Stimulated activated CD4-positive, alpha-beta T cell treated with anti-CD3 and anti-CD28 coated beads, Interleukin-1b, Interleukin-23, amount 100 ng/mL, for 1 hour (primary cell): ENCODE measurements at places on chromosomes 2 and 18.
A peak's percentile ranks its signal among the peaks of the same experiment; 100 is the strongest.

GRCh38 chr2:171389780-171390179 lies 44.0 kb downstream of the METTL8 start:
- no peak for DNase-seq

DNA sequence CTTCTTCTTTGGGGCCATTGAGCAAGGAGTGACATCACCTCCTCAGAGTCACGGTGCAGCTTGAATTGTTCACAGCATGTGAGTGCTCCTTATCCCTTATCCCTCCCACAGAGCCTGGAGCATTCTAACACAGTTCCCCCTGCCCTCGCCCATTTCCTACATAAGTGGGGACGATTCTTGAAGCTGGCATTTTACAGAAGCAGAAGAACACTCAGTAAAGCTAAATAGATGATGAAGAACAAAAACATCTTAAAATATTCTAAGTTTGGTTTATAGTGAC lies 135.8 kb upstream of the APCDD1 start:
- no peak for DNase-seq

GRCh38 chr18:73947180-73947921 lies 200.3 kb downstream of the FBXO15 start:
- no peak for DNase-seq

- DNase-seq = no peak
These were observed 72.5 kb downstream of the FAM210A start for GRCh38 chr18:13653746-13654433.

GRCh38 chr2:43269074-43269572 lies 42.7 kb upstream of the ZFP36L2 start:
- no peak for DNase-seq

- DNase-seq = no peak
These were observed 50.1 kb upstream of the PIEZO2 start for GRCh38 chr18:11199477-11199876.

- no peak for DNase-seq
These were observed 13.1 kb downstream of the PKDCC start for GRCh38 chr2:42060718-42061619.

GRCh38 chr2:218367415-218368149 lies 10.9 kb downstream of the CATIP start:
- peak; percentile 49 for DNase-seq

DNA sequence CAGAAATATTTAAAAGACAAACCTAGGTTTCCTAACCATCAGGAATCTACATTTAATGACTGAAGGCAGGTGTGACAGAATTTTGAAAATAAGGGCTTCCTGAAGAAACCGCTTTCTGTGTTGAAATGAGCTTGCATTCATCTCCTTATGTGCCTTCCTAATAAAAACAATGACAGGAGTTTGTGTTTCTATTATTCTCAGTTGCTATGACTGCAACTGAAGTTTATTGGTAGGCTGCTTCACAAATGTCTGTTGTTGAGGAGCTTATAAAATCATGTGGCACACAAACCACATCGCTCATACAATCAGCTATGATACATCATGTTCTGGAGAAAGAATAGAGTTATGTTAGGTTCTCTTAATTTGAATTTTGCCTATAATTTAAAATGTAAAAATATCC lies 362.7 kb upstream of the SLC8A1 start:
- DNase-seq = no peak

DNA sequence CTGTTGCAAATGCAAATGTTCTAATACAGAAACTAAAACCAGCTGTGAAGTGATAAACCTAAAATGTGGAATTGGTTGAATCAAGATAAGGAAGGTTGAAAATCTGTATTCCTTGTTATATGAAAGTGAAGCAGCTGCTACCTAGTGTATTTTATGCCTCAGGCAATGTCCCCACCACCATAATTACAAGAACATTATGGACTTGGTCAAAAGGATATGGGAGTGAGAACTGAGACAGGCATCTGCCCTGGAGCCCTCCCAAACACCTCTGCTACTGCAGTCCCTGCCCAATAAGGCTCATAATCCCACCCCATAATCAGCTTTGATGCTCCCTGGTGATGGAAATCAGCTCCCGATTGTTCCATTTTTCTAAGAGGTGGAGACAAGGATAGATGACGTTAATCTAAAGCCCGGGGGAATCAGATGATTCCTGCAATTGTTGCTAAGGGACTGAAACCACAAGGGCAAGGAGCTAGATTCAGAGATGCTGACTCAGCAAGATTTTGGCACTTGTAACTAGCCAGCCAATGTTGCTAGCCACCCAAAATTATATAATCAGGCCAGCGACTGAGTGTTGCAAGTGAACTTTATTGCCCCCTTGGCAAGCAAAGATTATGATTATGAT lies 69.5 kb downstream of the EVA1A start:
- no peak for DNase-seq

DNA sequence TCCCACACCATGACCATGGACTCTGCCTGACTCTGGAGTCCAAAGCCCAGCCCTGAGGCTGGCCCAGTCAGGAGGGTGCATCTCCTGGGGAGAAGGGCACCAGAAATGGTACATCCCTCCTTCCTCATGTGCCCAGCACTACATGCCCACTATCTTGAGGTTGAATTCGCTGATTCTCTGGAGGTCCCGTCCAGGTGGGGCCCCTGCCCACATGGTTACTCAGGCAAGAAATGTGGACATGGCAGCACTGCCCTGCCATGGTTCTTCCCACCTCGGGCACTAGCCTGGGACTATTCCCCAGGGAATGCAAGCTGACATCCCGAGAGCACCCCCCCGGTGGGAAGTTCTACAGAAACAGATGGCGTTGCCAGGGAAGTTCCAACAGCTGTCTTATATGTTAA lies 15.3 kb upstream of the HES6 start:
- no peak for DNase-seq

DNA sequence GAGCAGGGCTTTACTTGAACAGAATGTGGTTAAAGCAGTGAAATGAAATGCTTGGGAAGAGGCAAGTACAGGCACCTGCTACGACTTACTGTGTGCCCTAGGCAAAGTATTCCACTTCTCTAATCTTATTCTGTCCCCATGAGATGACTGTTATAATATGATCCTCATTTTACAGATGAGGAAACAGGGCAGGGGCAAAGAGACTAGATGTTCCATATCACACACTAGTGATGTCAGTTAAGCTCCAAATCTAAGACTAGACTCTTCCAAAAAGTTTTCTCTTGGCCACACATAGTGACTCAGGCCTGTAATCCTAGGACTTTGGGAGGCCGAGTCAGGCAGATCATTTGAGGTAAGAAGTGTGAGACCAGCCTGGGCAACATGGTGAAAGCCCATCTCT lies 235.0 kb downstream of the SETBP1 start:
- no peak for DNase-seq

- no peak for DNase-seq
These were observed 121.2 kb downstream of the TXNL1 start for GRCh38 chr18:56517196-56517595.

DNA sequence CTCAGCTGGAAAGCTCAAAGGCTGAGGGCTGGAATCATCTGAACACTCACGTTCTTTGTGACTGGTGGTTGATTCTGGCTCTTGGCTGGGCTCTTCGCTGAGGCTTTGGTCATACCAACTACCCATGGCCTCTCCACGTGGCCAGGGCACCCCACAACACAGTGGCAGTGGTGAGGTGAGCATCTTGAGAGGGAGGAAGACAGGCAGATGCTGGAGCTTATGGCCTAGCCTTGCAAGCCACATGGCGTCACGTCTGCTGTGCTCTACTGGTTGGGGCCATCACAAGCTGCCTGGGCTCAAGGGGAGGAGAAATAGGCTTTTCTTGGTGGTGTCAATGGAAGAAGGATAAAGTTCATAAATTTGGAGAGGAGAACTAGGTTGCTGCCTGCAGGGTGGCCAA lies 19.6 kb downstream of the LPIN1 start:
- no peak for DNase-seq

GRCh38 chr2:118310681-118311429 lies 222.6 kb downstream of the INSIG2 start:
- no peak for DNase-seq

GRCh38 chr2:182230561-182230960 lies 196.3 kb downstream of the PDE1A start:
- no peak for DNase-seq

GRCh38 chr2:212076456-212076855 lies 462.1 kb downstream of the ERBB4 start:
- no peak for DNase-seq

- DNase-seq = no peak
These were observed 21.0 kb upstream of the GPR75 start for GRCh38 chr2:53880756-53881155.

GRCh38 chr2:183037553-183038340 lies 510 bp downstream of the NCKAP1 start:
- DNase-seq = peak; percentile 4

- no peak for DNase-seq
These were observed 42.4 kb downstream of the MRPL35 start for GRCh38 chr2:86241611-86242010.

DNA sequence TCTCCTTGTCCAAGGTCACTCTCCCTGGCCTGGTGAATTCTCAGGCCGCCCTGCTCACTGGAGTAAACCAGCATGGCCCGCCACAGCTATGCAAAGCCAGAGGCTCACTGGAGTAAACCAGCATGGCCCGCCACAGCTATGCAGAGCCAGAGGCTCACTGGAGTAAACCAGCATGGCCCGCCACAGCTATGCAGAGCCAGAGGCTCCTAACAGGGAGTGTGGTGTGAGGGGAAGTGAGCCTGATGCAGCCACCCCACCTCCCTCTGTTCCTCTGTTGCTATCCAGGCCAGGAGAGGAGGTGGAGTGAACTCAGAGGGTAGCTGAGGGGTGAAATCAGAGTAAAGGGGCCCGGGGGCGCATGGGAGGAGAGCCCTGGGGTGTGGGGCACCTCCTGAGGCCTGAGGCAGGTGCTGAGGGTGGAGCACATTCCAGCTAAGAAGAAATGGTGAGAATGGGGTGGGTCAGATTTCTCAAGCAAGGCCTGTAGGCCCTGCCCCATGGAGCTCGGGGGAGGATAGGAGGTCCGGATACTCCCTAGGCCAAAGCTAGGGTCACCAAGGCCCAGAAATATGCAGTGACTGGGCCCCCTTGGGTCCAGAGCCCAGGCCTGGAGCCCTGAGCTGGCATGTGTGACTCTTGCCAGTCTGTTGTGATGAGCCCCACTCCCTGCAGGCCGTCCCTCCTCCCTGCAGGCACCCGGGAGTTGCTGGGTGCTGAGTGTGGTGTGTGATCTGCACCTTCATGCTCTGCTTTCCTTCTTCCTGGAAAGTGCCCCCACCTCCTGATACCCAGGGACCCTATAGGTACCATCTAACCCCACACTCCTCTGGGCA lies 1.5 kb downstream of the ATP6V1B1 start:
- DNase-seq = no peak

DNA sequence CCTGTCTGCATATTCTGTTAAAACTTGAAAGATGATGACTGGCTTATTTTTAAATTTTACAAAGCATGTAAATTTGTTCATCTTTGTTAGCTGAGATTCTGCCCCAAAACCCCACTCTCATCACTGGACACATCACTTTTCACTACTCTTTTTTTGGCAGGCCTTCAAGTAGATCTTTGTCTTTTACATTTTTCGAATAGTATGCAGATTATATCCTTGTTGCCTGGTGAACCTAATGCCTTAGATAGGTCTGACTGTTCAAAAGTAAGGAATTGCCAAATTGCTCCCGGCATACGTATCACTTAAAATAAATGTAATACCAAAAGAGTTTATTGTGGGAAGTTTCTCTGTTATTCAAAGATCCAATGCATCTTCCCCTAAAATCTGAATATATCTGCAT lies 303.3 kb downstream of the XIRP2 start:
- DNase-seq = no peak

GRCh38 chr2:221267773-221268425 lies 304.2 kb downstream of the EPHA4 start:
- no peak for DNase-seq

DNA sequence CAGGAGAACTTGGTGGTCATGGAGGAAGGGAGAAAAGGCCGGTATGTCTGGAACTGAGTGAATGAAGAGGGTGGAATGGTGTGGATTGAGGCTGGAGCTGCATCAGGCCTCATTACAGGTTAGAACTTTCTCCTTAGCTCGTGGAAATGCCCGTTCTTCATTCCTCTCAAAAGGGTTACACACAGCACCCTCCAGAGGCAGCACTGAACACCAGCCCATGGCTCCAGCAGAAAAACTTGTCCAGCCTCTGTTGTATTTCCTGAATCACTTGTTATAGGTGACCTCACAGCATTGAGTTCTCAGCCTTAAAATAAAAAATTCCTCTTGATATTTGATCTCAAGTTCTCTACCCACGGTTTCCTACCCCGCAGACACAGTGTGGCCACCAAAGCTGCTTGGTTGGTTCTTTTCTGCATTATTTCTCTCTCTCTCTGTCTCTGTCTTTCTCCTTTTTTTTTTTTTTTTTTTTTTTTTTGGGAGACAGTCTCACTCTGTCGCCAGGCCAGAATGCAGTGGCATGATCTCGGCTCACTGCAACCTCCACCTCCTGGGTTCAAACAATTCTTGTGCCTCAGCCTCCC lies 89.6 kb downstream of the ITGB1BP1 start:
- no peak for DNase-seq

GRCh38 chr2:152761214-152761613 lies 42.8 kb downstream of the ARL6IP6 start:
- DNase-seq = no peak

DNA sequence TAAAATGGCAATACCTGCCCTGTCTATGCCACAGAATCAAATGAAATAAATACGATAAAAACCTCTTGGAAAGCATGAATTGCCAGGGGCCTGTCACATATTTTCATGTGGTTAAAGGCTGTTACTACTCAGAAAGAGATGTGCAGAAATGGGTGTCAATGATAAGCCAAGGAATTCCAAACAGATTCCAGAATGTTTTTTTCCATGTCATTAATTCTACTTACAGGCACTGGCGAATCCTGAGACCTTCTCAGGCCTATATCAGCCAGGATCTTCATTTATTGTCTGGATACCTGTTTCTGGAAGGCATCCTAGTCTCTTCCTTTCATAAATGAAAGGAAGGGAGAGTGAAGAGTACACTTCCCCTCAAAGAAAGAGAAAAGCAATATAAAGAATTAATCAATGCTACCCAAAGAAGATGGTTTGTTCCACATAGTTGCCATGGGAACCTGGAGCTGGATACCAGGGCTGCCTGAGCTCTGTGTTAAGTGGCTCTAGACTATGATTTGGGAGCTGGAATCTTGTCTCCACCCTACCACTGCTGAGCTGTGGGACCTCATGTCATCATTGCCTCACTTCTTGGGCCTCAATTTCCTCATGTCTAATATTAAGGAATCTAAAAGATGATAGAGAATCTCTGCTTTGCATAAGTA lies 335.1 kb upstream of the SKOR2 start:
- no peak for DNase-seq

DNA sequence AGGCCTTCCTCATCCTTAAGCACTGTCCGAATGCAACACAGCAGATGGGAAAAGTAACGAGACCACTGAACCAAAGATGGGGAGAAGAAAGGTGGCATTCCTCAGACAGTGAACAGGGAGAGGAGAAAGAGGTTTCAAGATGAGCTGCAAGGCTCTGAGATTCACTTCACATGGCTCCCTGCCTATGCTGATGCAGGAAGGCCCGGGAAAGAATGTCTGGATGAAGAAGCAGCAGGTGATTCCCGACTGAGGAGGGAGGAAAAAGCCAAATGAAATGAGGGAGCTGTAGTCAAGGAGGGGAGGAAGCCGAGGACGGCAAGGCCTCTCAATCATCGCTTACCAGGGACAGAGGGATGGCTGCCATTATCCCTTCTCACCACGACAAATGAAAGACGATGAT lies 98.5 kb upstream of the BOD1L2 start:
- DNase-seq = no peak

GRCh38 chr18:55694291-55694690 lies 106.3 kb upstream of the TCF4 start:
- no peak for DNase-seq

GRCh38 chr2:31240381-31241365 lies 6.7 kb downstream of the EHD3 start:
- no peak for DNase-seq

GRCh38 chr2:215356948-215357461 lies 45.1 kb downstream of the ATIC start:
- DNase-seq = no peak
